ENCODE measurements at places on chromosomes 6 and 20.
A peak's percentile ranks its signal among the peaks of the same experiment; 100 is the strongest.

DNA sequence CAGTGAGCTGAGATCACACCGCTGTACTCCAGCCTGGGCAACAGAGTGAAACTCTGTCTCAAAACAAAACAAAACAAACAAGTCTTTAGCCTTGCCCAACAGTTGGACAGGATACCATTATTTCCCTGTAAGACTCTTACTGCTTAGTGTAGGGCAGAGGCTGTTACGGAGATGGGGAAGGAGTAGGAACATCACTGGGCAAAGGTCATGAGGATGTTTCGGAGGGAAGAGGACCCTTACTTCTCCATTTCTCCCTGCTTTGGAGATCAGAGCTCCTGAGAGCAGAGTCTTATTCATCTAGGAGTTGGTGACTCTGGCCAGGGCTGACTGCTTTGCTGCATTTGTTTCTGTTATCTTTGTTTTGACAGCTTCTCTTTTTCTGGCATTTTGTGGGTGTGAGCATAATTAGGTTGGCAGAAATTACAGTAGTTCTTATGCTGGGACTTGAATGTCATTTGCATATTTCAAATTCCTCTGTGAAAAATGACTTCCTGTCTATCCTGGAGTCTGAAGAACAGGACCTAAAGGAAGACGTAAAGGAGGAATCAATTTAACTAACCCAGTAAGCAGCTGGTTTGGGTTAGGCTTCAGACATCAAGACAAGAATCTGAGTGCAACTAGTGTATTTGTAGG lies 89.0 kb downstream of the CDS2 start:
- no peak overlapping the region for H3K4me3 ChIP-seq
- H3K27me3 ChIP-seq, result no peaks in the 10 kb centered on the region
- no peak overlapping the region for H3K27ac ChIP-seq
- peaks cover 4% of the 10 kb centered on the region for H3K36me3 ChIP-seq

DNA sequence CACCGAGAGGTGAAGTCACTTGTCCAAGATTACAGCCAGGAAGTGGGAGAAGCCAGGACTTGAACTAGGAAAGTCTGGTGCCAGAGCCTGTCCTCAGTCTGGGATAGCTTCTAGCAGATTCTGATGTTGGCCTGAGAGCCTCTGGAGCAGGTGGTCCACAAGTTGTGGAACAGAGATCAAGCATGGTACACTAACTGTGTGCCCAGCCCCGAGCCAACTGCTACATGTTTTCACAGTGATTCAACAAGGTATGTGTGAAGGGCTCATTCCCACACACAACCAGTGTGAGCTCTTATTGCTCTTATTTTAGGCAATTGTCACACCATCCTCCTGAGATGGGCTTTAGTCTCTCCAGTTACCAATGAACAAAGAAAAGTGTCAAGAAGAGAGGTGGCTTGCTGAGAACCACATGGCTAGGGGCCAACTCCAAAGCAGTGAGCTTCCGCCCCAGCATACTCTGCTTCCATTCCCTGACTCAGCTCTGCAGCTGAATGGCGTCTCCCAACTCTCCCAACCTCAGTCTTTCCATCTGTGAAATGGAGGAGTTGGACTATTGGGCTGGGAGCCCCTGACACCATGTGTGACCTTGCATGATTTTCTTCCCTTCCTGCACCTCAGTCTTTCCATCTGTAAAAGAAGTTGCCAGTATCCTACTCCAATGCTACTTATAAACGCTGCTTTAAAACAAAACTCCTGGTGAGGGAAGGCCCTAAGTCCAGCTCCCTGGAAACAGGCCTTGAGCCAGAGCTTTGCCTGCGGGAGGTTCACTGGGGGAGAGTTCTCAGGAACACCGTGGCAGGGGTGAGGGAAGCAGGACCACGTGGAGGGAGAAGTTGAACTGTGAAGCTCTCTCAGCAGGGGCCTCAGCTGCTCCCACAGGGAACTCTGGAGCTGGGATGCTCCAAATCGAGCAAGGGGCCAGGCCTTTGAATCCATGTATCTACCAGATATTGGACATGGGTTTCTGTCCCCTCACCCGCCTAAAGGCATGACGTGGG lies 40.9 kb downstream of the CDH22 start:
- H3K4me1 ChIP-seq, result no peaks in the 10 kb centered on the region
- no peaks in the 10 kb centered on the region for H3K36me3 ChIP-seq
- H3K4me3 ChIP-seq, result no peak overlapping the region
- no peaks in the 10 kb centered on the region for H3K27me3 ChIP-seq
- no peak overlapping the region for H3K27ac ChIP-seq

GRCh38 chr20:33281550-33282146 lies 1.4 kb upstream of the BPIFB1 start:
- no peak for DNase-seq
- no peaks in the 10 kb centered on the region for H3K4me1 ChIP-seq
- no peak overlapping the region for H3K4me3 ChIP-seq
- no peaks in the 10 kb centered on the region for H3K27me3 ChIP-seq
- no peaks in the 10 kb centered on the region for H3K36me3 ChIP-seq
- H3K27ac ChIP-seq, result no peak overlapping the region

GRCh38 chr20:33328157-33329137 lies 45.4 kb downstream of the BPIFB1 start:
- H3K27ac ChIP-seq, result no peak overlapping the region
- peaks cover 3% of the 10 kb centered on the region for H3K27me3 ChIP-seq
- no peak overlapping the region for H3K4me3 ChIP-seq

DNA sequence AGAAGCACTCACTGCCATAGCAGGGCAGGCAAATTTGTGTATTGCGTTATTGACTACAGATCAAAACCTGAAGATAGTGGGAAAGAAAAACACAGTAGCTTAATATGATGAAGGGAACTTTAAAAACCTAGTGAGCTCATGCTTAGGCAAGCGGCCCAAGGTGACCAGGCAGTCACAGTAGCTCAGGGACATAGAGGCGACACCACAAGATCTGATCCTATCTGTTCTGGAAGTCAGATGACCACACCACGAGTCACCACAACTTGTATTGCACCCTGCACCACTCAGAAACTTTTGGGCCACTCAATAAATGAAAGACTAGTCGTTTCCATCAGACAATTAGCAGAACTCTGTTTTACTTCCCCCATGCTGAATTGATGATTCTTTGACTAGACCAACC lies 4.9 kb downstream of the CLIC5 start:
- H3K27ac ChIP-seq, result peak overlapping the region; percentile 20
- H3K4me3 ChIP-seq, result no peak overlapping the region
- H3K4me1 ChIP-seq, result peaks cover 27% of the 10 kb centered on the region
- H3K27me3 ChIP-seq, result no peaks in the 10 kb centered on the region
- no peak for DNase-seq
- no peaks in the 10 kb centered on the region for H3K36me3 ChIP-seq

GRCh38 chr6:43791745-43792422 lies 21.9 kb downstream of the VEGFA start:
- no peak overlapping the region for H3K27ac ChIP-seq
- no peak overlapping the region for H3K4me3 ChIP-seq

- no peak for DNase-seq
- no peaks in the 10 kb centered on the region for H3K36me3 ChIP-seq
- no peak overlapping the region for H3K27ac ChIP-seq
- H3K27me3 ChIP-seq, result no peaks in the 10 kb centered on the region
- no peaks in the 10 kb centered on the region for H3K4me1 ChIP-seq
Observed at GRCh38 chr6:156438350-156438923, 338.7 kb upstream of the ARID1B start.

GRCh38 chr20:24772667-24773066 lies 176.4 kb upstream of the CST7 start:
- no peak for DNase-seq
- peaks cover 24% of the 10 kb centered on the region for H3K4me1 ChIP-seq
- H3K36me3 ChIP-seq, result no peaks in the 10 kb centered on the region
- H3K27ac ChIP-seq, result no peak overlapping the region

GRCh38 chr6:13139119-13139518 lies 189.2 kb downstream of the TBC1D7 start:
- no peaks in the 10 kb centered on the region for H3K27me3 ChIP-seq
- DNase-seq, result no peak
- no peak overlapping the region for H3K27ac ChIP-seq
- H3K4me1 ChIP-seq, result no peaks in the 10 kb centered on the region
- H3K36me3 ChIP-seq, result no peaks in the 10 kb centered on the region

GRCh38 chr6:7910298-7910653 lies 312 bp downstream of the TXNDC5 start:
- H3K4me1 ChIP-seq, result peaks cover 7% of the 10 kb centered on the region
- peak overlapping the region; percentile 48 for H3K27ac ChIP-seq
- DNase-seq, result peak; percentile 13

DNA sequence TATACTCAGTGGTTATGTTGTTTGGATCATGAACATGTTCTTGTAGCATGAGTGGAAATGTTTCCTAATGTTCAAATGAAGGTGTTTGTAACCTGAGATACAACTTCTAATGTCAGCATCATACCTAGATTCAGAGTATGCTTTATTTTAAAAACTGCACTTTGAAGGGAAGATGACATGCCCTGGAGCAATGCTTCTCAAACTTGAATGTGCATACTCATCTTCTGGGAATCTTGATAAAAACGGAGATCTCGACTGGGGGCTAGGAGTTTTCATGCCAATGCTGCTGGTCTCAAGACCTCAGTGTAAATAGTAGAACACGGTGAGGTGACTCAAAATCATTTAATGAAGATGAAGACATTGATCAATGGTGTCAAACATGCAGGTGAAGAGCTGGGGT lies 440.0 kb upstream of the NOX3 start:
- H3K4me1 ChIP-seq, result no peaks in the 10 kb centered on the region
- no peaks in the 10 kb centered on the region for H3K27me3 ChIP-seq
- no peak overlapping the region for H3K27ac ChIP-seq
- no peaks in the 10 kb centered on the region for H3K36me3 ChIP-seq

GRCh38 chr6:37646097-37646864 lies 51.4 kb downstream of the MDGA1 start:
- no peak overlapping the region for H3K27ac ChIP-seq
- no peak for DNase-seq
- peaks cover 6% of the 10 kb centered on the region for H3K4me1 ChIP-seq
- peaks cover 21% of the 10 kb centered on the region for H3K27me3 ChIP-seq

GRCh38 chr6:29853245-29853644 lies 25.6 kb downstream of the HLA-G start:
- no peak overlapping the region for H3K4me3 ChIP-seq
- no peaks in the 10 kb centered on the region for H3K27me3 ChIP-seq
- no peaks in the 10 kb centered on the region for H3K36me3 ChIP-seq
- H3K27ac ChIP-seq, result no peak overlapping the region

- peak; percentile 42 for DNase-seq
- H3K27me3 ChIP-seq, result no peaks in the 10 kb centered on the region
- no peak overlapping the region for H3K4me3 ChIP-seq
- H3K36me3 ChIP-seq, result peaks cover 47% of the 10 kb centered on the region
Observed at GRCh38 chr6:33772082-33772830, 16.7 kb downstream of the LEMD2 start.

DNA sequence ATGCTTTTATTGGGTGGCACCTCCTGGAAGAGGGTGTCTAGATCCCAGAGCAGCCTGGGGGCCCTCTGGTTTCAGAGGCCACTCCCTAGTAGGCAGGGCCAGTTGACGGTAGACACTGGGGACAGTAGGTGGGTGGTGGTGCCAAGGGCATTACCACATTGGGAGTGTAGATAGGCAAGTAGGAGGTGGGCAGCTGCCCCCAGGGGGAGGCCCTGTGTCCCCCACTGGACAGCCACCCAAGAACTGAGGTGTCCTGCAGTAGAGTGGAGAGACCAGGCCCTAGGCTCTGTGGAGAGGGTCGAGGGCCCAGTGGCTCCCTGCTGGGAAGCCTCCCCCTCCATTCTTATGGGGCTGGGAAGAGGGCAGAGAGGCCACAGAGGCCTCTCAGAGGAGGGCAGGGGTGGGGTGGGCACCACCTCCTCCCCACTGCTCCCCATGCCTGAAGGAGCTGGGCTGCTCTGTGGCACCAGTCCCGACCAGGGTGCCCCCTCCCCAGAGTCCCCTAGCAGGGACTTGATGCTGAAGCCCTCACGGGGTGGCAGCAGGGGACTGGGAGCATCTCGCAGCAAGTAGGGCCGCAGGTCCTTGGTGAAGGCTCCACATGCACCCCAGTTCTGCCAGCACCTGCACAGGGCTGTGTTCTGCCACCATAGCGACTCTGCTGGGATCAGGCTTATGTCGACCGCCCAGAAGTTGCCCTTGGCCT lies 305.0 kb upstream of the KCNQ5 start:
- DNase-seq, result no peak
- H3K4me1 ChIP-seq, result no peaks in the 10 kb centered on the region
- no peak overlapping the region for H3K4me3 ChIP-seq
- H3K36me3 ChIP-seq, result no peaks in the 10 kb centered on the region
- H3K27ac ChIP-seq, result no peak overlapping the region

GRCh38 chr6:154243793-154244750 lies 112.5 kb downstream of the IPCEF1 start:
- H3K27me3 ChIP-seq, result no peaks in the 10 kb centered on the region
- DNase-seq, result no peak
- H3K27ac ChIP-seq, result no peak overlapping the region
- no peaks in the 10 kb centered on the region for H3K36me3 ChIP-seq
- no peak overlapping the region for H3K4me3 ChIP-seq

- H3K27me3 ChIP-seq, result no peaks in the 10 kb centered on the region
- peaks cover 4% of the 10 kb centered on the region for H3K4me1 ChIP-seq
- H3K4me3 ChIP-seq, result no peak overlapping the region
- no peaks in the 10 kb centered on the region for H3K36me3 ChIP-seq
- H3K27ac ChIP-seq, result no peak overlapping the region
- peak; percentile 80 for DNase-seq
Observed at GRCh38 chr6:14922706-14923460, 323.0 kb upstream of the JARID2 start.

- no peaks in the 10 kb centered on the region for H3K4me1 ChIP-seq
- no peaks in the 10 kb centered on the region for H3K27me3 ChIP-seq
- H3K36me3 ChIP-seq, result no peaks in the 10 kb centered on the region
- DNase-seq, result no peak
- no peak overlapping the region for H3K27ac ChIP-seq
Observed at GRCh38 chr20:57902473-57902872, 192.7 kb upstream of the PMEPA1 start.

DNA sequence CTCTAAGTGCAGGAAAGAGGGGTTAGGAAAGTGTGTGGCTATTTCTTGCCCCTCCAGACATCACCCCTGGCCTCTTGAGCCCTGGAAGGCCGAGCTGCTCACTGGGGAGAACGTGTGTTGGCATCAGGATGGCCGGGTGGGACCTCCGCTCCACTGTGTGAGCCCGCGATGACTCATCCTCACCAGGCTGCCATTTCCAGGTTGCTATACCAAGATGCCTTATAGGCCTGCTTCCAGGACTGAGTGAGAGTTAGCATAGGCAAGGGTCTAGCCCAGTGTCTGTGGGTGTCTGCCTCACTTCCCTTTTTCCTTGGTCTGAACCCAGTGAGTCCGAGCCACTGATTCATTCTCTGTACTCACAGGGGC lies 105.0 kb downstream of the MRPL14 start:
- H3K4me3 ChIP-seq, result no peak overlapping the region
- H3K27ac ChIP-seq, result no peak overlapping the region
- peaks cover 3% of the 10 kb centered on the region for H3K4me1 ChIP-seq
- no peaks in the 10 kb centered on the region for H3K36me3 ChIP-seq
- DNase-seq, result peak; percentile 20
- no peaks in the 10 kb centered on the region for H3K27me3 ChIP-seq

GRCh38 chr6:228881-229651 lies 63.2 kb upstream of the DUSP22 start:
- no peak for DNase-seq
- H3K27ac ChIP-seq, result no peak overlapping the region
- no peaks in the 10 kb centered on the region for H3K36me3 ChIP-seq
- H3K27me3 ChIP-seq, result no peaks in the 10 kb centered on the region
- H3K4me3 ChIP-seq, result no peak overlapping the region

- H3K27me3 ChIP-seq, result no peaks in the 10 kb centered on the region
- H3K36me3 ChIP-seq, result no peaks in the 10 kb centered on the region
- peaks cover 5% of the 10 kb centered on the region for H3K4me1 ChIP-seq
- no peak overlapping the region for H3K27ac ChIP-seq
Observed at GRCh38 chr6:139653111-139653510, 278.7 kb upstream of the CITED2 start.

- no peak overlapping the region for H3K27ac ChIP-seq
- DNase-seq, result no peak
- no peaks in the 10 kb centered on the region for H3K36me3 ChIP-seq
- no peak overlapping the region for H3K4me3 ChIP-seq
- H3K27me3 ChIP-seq, result no peaks in the 10 kb centered on the region
Observed at GRCh38 chr20:62739581-62740285, 31.1 kb downstream of the NTSR1 start.
